ENCODE measurements at places on chromosomes 6 and 20.

DNA sequence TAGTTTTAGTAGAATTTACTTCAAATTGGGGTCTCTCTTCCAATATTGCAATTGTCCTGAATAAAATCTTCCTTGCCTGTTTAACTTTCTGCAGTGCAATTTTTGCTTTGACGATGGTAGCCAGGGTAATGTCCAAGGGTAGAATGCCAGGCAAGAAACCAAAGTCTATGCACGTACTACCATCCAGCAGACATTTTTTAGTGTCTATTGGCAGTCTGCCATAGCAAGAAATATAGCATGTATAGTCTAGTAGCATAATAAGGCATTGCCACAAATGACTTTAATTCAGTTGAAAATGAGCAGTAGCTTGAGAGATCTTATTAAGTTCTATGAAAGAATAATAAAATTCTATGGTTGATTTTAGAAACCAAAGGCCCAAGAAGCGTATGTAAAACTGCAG is 62.3 kb upstream of the KCNQ5 start:
- no peak for DNase-seq

GRCh38 chr6:37987018-37987417 is 167.5 kb downstream of the ZFAND3 start:
- no peak for DNase-seq

DNA sequence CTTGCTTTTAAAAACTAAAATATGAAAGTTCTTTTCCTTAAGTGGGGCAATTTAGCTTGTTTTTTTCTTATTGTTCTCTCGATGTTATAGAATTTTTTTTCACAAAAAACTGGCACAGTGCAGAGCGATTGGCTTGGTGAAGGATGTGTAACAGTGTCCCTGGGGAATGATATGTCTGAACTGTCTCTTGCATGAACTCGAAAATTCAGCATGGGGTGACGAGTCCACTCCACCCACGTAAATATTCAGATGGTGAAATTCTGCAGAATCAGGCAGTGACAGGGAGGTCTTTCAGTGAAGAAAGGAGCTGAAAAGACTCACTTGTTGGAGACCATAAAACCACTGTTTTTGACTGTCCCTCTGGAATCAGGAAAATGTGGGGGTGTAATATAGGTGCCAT is 505.3 kb downstream of the MMUT start:
- DNase-seq, result no peak

DNA sequence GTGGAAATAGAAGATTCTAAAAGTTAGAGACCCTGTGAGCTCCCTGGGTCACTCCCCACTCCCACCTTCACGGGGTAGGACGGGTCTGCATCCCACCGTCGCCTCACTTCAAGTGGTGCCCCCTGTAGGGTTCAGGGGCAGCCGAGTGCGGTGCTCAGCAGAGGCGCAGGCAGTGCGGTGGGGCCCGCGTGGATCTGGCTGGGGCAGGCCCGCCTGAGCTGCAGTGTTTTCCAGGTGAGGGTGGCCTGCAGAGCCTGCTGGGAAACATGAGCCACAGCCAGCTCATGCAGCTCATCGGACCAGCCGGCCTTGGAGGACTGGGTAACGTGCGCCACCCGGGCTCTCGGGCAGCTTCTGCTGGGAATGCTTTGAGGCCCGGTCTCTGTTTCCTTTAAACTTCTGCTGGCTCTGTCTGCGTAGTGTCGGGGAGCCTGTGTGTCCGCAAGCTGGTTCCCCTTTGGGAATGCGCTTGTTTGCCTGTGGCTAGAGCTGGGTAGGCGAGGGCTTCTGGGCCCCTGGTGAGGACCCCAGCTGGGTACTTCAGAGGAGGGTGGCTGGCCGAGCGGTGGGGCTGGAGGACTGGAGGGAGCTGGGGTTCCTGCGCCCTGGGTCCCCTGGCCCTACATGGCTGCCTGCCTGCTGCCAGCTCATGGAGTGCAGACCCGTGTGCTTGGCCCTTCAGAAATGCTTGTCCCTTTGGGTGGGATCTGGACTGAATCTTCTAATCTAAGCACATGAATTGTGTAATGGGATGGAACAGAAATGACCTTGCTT is 3.8 kb downstream of the ADRM1 start:
- DNase-seq, result no peak

DNA sequence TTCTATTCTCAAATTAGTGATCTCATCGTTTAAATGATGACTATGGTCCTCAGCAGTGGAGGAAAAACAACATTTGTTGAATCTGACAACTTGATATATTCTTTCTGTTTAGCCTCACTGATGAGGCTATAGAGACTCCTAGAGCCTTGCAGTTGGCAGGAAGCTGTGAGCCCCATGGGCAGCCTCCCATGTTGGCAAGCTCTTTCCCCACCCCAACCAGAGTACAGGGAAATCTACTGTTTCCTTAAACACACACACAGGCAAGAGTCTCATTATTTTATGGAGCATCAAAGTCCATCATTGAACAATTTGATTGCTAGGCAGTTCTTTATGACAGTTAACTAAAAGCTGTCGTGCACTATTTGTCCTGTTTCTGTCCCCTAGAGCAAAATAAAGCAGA is 498.2 kb upstream of the CITED2 start:
- no peak for DNase-seq

- DNase-seq, result no peak
Observed at GRCh38 chr20:23127506-23128279, 41.6 kb upstream of the CD93 start.
